ENCODE measurements at places on chromosomes 6 and 20.

- DNase-seq = no peak
These were observed 15.7 kb downstream of the MTG2 start for GRCh38 chr20:62198496-62198895.

DNA sequence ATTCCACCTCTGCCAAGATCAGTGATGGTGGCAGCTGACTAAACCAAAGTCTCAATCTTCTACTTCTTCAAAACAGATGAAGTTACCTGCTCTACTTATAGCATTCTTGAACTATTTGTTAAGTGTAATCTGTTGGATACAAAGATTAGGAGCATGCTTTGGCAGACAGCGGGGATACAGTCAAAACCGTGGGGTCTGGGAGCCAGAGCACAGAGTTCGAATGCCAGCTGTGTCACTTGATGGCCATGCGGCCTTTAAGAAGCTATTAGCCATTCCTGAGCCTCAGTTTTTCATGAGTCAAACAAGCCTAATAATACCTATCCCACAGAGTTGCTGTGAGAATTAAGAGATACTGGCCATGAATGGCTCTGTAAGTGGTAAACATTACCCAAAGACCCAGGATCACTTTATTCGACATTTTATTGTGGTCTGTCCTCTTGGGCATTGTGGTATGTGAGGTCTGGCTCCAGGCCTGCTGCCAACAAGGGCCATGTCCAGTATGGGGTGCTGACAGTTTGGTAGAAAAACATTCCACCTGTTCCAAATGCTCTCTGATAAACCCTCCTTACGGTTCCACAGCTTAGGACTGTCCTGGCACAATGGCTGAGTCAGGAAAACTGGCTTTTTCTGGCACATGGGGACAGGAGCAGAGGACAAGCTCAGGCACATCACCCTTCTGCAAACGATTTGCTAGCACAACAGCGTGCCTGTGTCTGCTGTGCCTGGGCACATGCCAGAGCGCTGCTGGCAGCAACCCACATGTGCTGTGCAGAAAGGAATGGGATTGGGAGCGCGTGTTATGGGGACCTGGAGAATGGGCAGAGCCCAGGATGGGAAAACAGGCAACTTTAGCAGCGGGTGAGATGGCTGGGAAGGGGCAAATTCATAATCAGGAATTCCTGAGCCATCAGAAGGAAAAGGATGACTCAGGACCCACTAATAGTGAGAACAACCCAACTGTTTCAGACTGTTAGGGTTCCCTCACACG is 15.7 kb upstream of the FAM83C start:
- DNase-seq = no peak

- DNase-seq = no peak
These were observed 5.2 kb downstream of the ZNFX1 start for GRCh38 chr20:49272654-49273053.

GRCh38 chr20:59640267-59640666 is 35.9 kb downstream of the PHACTR3 start:
- DNase-seq = no peak

GRCh38 chr6:116070616-116071389 is 10.1 kb upstream of the FRK start:
- DNase-seq = no peak

DNA sequence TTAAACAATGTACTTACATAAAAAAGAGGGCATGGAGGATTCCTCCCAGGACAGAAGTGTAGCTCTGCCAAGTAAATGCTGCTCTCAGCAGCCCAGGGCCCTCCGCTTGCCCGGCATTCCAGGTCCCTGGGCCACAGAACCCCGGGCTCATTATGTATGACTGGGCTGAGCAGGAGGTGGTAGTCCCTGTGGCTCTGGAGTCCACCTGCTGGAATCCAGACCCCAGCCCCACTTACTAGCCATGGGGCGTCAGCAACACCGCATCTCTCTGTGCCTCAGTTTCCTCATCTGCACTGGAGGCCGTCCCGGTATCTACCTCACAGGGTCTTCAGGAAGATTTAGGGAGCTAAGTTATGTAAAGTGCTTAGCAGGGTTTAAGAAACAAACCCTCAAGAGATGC is 55.4 kb downstream of the PSMG4 start:
- no peak for DNase-seq

DNA sequence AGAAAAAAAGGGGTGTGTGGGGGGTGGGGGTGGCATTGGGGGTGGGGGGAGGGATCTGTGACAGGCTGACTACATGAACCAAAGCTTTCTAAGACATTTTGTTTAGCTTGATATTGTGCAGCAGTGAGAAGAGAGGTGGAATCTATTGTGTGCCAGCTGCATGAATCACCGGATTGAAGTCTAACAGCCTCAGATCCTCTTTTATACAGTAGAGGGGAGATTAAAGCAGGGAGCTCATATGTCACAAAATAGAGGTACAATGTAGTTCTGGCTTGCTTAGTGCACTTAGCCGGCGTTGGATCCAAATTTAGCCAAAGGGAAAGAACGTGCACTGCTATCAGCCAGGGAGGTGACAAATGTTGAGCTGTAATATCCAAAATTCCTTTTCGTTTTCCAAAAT is 404.2 kb upstream of the CITED2 start:
- DNase-seq = no peak

DNA sequence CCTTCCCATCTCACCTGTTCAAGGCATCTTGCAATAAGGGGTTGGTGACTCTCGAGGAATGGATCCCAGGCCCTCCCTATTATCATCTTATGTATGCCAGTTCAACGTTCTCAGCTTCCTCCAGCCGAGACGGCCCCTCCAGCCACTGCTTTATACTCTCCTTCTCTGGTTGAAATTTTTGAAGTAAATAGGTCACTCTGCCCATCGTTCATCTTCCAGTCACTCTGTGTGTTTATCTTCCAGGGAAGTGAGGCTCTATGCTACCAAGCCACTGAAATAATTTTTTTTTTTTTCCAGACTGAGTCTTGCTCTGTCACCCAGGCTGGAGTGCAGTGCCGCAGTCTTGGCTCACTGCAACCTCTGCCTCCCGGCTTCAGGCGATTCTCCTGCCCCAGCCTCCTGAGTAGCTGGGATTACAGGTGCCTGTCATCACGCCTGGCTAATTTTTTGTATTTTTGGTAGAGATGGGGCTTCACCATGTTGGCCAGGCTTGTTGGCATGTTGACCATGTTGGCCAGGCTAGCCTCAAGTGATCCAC is 17.0 kb downstream of the PTPN1 start:
- no peak for DNase-seq

GRCh38 chr20:58359441-58359840 is 29.6 kb upstream of the VAPB start:
- DNase-seq = no peak

DNA sequence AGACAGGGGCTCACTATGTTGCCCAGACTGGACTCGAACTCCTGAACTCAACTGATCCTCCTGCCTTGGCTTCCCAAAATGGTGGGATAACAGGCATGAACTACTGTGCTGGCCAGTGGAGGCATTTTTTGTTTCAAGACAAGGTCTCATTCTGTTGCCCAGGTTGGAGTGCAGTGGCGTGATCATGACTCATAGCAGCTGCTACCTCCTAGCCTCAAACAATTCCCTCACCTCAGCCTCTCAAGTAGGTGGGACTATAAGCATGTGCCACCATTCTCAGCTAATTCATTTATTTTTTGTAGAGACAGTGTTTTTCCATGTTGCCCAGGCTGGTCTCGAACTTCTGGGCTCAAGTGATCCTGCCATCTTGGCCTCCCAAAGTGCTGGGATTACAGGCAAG is 17.2 kb downstream of the ENPP3 start:
- DNase-seq = no peak

DNA sequence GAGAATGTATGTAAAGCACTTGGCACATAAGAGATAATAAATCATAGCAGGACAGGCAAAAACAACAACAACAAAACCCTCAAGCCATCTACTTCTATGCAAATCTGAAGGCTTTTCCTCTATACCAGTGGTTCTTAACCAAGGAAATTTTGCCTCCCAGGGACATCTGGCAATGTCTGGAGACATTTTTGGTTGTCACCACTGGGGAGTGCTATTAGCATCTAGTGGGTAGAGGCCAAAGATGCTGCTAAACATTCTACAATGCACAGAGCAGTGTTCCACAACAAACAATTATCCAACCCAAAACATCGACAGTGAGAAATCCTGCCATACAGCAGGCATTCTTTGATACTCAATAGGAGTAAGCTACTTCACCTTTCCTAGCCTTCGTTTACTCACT is 28.2 kb downstream of the NDRG3 start:
- DNase-seq = no peak

GRCh38 chr6:35202066-35202546 is 11.7 kb upstream of the SCUBE3 start:
- no peak for DNase-seq

DNA sequence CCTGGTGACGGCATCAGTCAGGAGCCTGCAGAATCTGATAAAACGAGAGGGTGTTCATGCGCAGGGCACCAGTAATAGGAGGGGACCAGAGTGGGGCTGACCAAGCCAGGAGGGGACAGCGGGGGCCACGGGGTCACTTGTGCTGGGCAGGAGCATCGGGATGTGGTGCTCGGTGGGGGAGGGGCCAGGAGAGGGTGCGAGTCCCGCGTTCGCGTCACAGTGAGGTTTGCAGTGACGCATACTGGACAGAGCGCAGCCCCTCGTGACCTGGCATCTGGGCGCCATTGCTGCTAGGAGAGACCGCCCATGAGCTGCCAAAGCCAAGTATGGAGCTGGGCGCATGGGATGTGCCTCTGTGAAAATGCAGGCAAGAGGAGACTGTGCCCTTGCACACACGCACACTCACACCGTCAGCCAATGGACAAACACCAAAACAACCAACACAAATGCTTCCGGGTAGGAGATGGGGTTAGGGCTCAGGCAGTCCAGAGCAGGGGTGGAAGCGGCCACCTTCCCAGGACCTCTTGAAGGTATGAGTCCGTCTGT is 13.9 kb upstream of the MTG2 start:
- DNase-seq = no peak

DNA sequence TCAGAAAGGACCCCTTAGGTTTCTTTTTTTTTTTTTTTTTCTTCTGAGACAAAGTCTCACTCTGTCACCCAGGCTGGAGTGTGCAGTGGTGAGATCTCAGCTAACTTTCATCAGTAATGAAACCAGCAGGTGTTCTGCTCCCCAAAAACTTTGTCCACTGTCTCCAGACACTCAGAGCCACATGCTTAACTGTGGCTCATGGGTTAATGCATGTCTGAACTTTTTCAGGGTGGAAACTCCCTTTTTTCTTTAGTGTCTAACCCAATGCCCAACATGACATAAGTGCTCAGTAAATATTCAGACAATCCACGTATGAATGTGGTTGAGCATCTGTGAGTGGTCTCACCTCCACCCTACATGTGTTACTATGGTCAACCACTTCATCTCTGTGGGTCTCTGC is 45.4 kb downstream of the MYB start:
- no peak for DNase-seq

- DNase-seq = no peak
These were observed 2.1 kb upstream of the ERGIC3 start for GRCh38 chr20:35539756-35540212.

GRCh38 chr6:33201147-33201545 is 479 bp downstream of the SLC39A7 start:
- no peak for DNase-seq

GRCh38 chr6:109305028-109305427 is 77.2 kb downstream of the CD164 start:
- no peak for DNase-seq

- DNase-seq = no peak
These were observed 2.7 kb downstream of the PAX1 start for GRCh38 chr20:21707999-21708737.

DNA sequence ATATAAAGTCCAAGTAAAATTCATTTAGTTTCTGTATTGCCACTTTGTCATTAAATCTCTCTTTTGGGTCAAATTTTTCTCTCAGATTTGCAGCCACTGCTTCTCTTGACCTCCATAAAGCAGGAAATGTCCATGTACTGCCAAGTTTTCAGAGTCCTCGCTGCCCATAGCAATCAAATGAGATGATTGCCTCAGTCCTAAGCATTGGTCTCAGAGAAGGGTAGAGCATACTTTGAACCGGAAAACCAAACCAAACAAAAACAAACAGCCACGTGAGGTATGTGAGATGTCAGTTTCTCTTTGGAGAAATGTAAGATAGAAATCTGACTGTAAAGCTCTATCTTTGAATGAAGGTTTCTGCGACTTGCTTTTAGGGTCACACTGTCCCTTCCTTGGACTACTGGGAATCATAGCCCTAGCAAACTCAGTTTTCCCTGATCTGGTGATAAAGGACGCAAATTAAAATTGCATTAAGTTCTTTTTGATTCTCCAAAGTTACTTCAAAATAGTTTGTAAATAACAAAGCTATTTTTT is 505.4 kb upstream of the CITED2 start:
- no peak for DNase-seq

DNA sequence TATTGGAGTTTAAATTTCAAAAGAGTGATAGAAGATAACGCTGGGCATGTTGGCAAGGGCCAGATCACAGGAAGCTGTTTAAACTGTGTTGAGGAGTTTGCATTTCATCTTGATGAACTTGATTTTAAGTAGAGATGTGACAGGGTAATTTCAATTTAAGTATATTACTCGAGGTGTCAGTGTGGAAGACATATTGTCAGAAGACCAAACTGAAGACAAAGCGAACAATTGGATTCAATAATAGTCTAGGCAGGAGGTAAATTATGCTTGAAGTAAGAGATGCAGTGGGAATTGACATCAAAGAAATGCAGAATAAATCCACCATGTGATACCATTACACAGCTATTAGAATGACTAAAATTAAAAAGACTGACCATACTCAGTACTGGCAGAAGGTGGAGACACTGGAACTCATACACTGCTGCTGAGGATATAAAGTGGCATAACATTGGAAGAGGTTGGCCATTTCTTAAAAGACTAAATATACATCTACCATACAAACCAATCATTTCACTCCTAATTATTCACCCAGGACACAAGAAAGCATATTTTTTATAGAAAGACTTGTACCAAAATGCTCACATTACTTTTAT is 240.8 kb downstream of the ARHGAP18 start:
- DNase-seq = no peak

GRCh38 chr6:142395768-142396231 is 94.0 kb downstream of the ADGRG6 start:
- DNase-seq = no peak

DNA sequence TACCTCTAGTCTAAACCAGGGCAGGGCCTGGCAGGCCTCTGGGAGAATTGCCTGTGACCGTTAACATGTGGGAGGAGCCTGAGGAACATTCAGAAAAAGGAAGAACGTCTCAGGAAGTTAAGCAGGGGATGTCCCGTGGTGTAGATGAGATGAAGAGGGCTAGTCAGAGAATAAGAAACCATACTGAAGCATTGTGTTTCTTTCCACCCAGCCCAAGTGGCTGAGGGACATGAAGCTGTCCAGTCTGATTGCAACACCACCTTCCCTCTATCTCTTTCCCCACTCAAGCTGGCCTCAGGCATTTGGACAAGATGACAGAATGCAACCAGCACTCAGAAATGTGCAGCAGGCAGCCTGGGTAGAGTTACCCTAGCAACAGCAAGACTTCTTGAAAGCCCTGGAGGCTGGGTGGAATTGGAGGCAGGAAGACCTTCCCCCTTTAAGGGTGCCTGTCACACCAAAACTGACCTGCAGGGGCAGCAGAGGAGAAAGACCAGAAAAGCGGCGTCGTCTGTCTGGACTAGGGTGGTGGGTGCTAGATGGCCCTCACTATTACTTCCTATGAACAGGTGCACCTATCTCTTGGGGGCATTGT is 186.1 kb downstream of the UNC5CL start:
- DNase-seq = no peak

Data from activated T-helper 9 cell treated with anti-CD3 and anti-CD28 coated beads, Interleukin-2, amount 50 U/mL, for 16 hours (primary cell).